ENCODE measurements at places on chromosomes 12 and 14.

GRCh38 chr14:64410084-64410774 is 22.1 kb downstream of the MTHFD1 start:
- DNase-seq, result no peak

DNA sequence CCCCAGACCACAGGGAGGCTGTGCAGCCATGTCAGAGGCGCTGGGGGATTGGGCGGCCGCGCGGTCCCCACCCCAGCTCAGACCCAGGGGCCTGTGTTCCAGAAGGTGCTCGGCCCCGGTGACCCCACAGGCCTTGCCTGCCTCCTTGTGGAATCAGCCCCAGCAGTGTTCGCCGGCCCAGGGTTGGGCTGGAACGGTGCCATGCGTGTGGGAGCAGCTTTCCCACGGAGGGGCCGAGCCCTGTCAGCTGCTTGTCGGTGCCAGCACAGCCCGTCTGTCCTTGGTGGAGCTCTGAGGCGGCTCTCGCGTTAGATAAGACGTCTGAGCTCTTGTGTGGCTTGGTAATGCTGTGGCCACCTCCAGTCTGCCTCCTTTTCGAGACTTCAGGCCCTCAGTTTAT is 8.5 kb downstream of the ZFYVE21 start:
- DNase-seq, result peak; percentile 53

DNA sequence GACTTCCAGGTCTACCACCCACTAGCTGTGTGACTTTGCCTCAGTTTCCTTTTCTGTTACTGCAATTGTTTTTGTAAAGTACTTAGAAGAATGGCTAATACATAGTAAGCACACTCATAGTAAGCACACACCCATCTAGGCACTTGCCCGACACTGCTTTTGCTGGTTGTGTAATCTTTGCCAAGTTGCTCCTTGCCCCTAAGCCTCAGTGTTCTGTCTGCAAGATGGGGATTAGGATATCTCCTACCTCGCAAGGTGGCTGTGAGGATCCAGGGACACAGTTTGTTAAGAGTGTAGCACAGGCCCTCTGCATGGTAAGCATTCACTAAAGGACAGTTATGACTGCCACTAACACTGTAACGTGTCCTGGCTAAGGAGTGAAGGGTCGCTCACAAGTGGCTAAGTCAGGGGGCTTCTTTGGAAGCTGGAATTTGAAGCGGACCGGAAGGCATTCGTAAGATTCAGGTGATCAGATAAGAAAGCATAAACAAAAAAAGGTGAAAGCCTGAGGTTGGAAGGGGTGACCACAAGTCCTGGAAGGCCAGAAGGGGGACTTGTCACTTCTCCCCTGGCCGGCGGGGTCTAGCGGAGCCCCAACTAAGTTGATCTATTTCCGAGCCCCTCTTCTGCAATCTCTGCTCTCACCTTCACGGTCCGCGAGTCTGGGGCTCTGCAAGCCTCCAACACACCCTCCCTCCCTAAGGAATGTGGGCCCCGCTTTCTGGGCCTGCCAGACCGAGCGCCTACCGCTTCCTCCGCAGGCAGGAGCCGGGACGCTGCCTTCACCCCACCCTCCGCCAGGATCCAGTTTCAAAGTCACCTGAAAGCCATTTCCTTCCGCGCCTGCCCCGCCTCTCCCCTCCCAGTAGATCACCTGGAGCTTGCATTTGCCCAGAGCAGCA is 1.5 kb upstream of the PLEKHG3 start:
- no peak for DNase-seq

GRCh38 chr14:20551606-20552005 is 9.2 kb downstream of the RNASE9 start:
- no peak for DNase-seq

DNA sequence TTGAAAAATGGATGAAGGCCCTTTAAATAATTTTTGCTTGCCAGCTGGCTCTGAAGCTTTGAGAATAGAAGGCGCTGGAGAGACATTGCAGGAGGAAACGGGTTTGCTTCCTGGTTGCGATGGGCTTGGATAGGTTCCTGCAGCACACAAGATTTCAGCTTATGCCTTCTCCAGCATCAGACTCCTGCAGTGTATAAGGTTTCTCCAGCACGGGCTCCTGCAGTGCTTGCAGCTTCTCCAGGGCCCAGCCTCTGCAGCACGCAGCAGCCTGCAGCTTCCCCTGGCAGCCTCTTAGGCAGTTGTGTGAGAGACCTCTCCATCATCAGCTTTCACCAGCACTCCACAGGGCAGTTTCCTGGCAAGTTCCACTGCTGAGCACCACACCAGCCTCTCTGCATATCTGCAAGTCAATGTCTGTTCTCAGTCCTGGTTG is 78.7 kb upstream of the ZDHHC17 start:
- DNase-seq, result peak; percentile 27

DNA sequence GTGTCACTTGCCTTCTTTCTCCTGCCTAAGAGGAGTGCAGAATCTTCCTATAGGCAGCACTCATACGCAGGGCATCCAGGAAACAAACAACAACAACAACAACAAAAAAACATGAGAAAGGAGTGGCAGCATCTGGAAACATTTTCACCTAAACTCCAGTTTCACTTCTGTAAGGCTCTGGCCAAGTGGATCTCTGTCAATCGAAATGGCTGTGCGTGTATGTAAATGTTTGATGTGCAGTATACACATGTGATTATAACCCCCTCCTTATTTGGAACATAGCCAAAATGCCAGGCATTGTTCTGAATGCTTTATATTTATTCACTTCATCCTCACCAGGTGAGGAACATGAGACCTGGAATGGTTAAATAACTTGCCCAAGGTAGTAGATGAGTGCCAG is 76.8 kb downstream of the COX16 start:
- no peak for DNase-seq

DNA sequence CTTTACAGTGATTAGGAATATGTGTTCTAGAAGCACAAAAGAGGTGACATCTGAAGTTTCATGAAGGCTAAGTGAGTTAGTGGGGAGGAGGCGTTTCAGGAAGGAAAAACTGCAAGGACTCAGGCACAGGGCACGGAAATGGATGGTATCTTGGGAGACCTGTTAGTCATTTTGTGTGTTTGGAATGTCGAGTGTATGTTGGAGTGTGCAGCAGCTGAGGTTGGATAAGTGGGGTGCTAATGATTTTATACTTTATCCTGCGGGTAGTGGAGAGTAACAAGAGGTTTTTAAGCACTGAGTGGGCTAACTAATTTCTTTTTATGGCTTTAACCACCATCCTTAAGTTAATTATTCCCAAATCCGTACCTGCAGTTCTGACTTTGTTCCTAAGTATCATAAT is 571.5 kb upstream of the FBXO33 start:
- DNase-seq, result no peak

- DNase-seq, result no peak
These were observed 74.3 kb upstream of the SRSF5 start for GRCh38 chr14:69692594-69692993.

GRCh38 chr12:113678223-113679119 is 206.8 kb upstream of the LHX5 start:
- no peak for DNase-seq

DNA sequence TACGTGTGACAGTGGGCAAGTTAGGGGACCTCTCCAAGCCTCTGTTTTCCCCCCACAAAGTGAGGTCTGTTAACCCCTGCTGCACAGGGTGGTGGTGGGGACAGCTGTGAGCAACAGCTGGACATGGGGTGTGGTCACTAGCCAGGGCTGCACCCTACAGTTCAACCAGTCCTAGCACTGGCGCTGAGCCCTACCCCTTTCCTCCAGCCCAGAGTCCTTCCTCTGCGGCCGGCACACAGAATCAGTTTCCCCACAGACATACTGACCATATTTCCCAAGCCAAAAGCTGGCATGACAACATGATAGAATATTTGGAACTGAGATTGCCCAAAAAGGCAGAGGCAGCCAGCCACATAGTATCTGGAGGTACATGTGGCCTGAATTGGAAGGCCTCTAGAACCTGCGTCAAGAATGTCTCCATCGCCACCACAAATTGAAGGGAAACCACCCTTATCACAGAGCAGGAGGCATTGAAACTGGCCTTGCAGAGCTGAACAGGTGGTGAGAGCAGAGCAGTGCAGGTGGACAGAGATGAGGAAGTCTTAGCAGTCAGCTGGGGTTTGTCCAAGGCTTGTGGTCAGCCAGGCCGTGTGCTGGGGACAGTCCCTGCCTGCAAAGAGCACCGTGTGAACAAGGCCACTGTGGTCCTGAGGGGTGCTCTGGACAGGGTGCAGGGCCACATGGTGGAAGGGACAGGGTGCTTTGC is 21.2 kb downstream of the DEGS2 start:
- DNase-seq, result no peak

GRCh38 chr12:27464220-27464554 is 17.7 kb downstream of the SMCO2 start:
- DNase-seq, result peak; percentile 68

GRCh38 chr14:89918721-89919120 is 35.8 kb downstream of the EFCAB11 start:
- no peak for DNase-seq

All from AG20443 (cell line).